ENCODE measurements at places on chromosomes 2 and 18. TPM values are rescaled to one million over a fixed set of nuclear protein-coding genes. Genes with fewer than 3 reads are reported as not detected.

DNA sequence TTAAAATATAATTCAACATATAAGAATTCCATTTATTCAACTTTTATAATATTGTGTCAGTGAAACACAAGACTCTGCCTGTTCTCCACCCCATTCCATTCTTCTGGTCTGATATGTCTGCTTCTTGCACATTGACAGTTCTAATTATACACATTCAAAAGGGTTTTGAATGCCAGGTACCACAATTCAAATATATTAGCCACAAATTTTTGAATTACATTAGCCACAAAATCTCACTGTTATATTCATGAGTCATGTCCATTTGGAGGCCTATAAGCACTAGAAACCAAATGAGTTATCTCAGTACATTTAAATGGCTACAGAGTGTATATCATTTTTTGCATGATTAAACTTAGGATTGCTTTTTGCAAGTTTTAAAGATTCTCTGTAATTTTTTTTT lies 72.1 kb downstream of the CCDC150 start:
- no peak for DNase-seq

The RAD51AP2 gene
- total RNA-seq, result 0.20 TPM

GRCh38 chr18:68417826-68418225 lies 297.1 kb downstream of the TMX3 start:
- no peak for DNase-seq

GRCh38 chr2:226607379-226607778 lies 192.2 kb downstream of the IRS1 start:
- DNase-seq, result no peak

DNA sequence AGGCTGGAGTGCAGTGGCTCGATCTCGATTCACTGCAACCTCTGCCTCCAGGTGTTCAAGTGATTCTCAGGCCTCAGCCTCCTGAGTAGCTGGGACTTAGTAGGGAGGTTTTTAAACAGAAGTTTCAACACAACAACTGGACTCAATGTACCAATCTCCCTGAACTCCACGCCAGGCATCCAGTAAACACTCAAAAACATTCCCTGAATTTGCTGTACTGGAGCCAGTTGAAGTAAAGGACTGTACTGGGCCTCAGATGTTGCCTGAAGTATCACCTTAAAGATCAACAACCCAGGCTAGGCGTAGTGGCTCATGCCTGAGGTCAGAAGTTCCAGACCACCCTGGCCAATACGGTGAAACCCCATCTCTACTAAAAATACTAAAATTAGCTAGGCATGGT lies 22.4 kb downstream of the RAB1A start:
- no peak for DNase-seq

The SRD5A2 gene
- total RNA-seq, result not detected

The ORMDL1 gene
- 45.8 TPM for total RNA-seq

The PLEK gene
- total RNA-seq, result 12.8 TPM

DNA sequence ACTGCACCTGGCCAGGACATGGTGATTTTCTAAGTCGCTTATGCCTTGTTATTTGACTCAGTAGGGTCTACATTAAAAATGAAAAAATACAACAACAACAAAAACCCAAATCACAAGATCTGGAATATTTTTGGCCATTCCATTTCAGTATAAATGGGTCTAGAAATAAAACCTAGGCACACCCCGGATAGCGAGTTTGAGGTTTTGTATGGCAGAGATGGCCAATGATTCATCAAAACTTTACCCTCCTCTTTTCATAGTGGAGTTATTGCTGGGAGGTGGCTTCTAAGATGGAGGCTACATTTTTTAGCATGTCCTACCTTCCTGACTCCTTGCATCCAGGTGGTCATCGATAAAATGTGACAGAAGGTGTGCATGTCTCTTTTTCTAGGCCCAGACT lies 49.3 kb upstream of the PELI1 start:
- DNase-seq, result no peak

The TUBA3D gene
- not detected for total RNA-seq

GRCh38 chr2:138741851-138742250 lies 38.3 kb downstream of the NXPH2 start:
- no peak for DNase-seq

The GLI2 gene
- total RNA-seq, result 11.4 TPM

GRCh38 chr2:7165736-7166135 lies 248.5 kb downstream of the RNF144A start:
- DNase-seq, result no peak

GRCh38 chr18:26036635-26037034 lies 53.8 kb downstream of the SS18 start:
- DNase-seq, result no peak

- DNase-seq, result no peak
Measured at GRCh38 chr2:233795735-233796171, 17.6 kb downstream of the MROH2A start.
